ENCODE measurements at places on chromosomes 3 and 15.
A peak's percentile ranks its signal among the peaks of the same experiment; 100 is the strongest.

DNA sequence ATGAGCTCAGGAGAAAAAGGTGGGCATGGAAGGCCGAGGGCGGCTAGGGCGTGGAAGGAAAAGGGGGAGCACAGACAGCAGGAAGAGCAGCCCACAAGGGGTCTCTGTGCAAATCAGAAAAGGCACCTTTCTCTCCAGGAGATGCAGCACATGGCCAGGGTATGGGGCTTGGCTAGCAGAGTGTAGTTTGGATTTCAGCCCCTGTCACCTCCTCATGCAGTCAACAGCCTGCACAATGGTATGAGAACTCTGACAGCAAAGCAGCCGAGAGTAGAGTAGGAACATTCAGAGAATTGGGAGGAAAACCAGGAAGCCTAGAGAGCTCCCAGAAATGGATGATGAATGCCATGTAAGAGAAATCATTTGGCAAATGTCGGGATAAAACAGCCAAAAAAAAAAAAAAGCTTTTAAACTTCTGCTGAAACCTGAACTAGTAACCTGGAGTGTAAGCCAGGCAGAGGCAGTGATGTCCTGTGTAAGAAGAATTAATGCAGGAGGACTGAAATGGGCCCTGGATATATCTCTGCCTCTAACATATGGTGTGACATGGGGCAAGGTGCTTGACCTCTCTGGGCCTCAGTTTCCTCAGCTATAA, 25.7 kb downstream of the FSTL1 start:
- no peak for DNase-seq

- DNase-seq, result no peak
Measured at GRCh38 chr3:58531956-58532355, 5.0 kb downstream of the ACOX2 start.

- no peak for DNase-seq
Measured at GRCh38 chr3:111824351-111824750, 34.7 kb upstream of the PHLDB2 start.

DNA sequence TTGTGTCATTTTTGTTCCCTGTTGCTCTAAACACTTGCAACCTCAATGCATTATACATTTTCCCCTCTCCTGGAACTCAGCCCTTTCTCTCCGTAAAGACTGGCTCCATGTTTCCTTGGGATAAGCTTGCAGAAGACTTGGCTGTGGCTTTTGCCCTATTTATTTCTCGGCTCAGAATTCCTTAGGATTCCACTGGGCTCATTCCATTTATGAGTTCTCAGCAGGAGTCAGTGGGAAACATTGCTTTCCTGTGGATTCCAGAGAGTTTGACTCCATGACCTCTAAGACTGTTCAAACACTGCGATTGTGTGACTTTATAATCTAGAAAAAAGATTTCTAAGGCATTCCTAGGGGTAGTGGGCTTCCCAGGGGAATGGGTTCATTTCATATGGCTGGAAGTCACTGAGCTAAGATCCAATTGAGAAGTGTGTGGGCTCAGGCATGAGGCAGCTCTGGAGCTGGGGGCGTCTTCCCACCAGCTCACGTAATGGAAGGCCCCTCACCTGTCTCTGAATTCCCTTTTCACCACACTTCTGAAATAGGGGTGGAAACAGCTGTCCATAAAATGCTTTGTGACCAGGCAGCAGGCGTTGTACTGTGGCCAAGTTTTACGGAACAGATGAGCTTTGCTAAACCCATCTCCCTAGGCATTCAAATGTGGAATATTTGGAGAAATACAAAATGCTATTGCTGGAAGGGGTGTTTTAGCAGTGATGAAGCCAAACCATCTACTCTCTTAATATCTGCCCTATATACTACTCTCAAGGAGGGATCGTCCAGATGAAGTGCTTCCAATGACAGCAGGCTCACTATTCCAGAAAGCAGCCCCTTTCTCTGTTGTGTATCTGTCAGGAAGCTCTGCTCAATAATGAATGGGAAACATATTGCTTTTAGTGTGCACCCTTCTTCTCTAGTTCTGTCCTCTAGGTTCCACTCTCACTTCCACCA, 91.8 kb upstream of the BCL6 start:
- DNase-seq, result no peak

GRCh38 chr3:48595526-48596121, 495 bp upstream of the COL7A1 start:
- peak; percentile 43 for DNase-seq

DNA sequence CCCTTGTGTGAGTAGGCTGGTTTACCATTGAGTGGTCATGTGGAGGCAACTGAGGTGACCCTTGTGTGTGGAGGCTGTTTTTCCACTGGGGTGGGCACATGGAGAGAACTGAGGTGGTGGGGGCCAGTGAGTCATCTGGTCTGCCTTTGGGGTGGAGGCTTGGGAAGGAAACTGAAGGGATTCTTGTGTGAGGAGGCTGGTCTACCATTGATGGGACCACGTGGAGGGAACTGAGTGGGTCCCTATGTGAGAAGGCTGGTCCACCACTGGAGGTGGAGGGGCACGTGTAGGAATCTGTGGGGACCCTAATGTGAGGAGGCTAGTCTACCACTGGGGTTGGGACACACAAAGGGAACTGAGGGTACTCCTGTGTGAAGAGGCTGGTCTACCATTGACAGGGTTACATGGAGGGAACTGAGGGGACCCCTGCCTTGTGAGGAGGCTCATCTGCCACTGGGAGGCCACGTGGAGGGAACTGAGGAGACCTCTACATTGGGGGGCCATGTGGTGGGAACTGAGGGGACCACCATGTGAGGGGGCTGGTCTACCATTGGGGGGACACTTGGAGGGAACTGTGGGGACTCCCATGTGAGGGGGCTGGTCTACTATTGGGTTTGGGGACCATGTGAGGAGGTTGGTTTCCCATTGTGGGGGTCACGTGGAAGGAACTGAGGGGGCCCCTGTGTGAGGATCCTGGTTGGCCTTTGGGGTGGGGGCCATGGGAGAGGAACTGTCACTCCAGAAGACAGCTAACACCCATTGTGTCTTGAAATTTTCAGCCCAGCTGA, 164.5 kb downstream of the WNT7A start:
- DNase-seq, result no peak

GRCh38 chr15:38163658-38164057, 89.0 kb upstream of the SPRED1 start:
- no peak for DNase-seq

DNA sequence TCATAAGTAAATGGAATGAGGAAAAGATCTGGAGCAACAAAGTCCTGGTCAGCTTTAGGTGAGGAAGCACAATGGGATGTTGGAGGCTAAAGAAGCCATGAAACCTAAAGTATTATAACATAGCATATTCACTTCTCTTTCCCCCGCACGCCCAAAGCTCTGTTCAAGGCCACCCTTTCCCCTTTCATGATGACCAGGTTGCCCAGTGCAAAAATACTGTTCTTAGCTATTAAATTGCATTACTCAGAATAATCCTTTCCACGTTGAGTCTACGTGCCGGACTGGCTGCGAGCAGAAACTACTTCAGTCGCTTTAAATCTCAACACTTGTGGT, 589 bp upstream of the MAPKBP1 start:
- no peak for DNase-seq

DNA sequence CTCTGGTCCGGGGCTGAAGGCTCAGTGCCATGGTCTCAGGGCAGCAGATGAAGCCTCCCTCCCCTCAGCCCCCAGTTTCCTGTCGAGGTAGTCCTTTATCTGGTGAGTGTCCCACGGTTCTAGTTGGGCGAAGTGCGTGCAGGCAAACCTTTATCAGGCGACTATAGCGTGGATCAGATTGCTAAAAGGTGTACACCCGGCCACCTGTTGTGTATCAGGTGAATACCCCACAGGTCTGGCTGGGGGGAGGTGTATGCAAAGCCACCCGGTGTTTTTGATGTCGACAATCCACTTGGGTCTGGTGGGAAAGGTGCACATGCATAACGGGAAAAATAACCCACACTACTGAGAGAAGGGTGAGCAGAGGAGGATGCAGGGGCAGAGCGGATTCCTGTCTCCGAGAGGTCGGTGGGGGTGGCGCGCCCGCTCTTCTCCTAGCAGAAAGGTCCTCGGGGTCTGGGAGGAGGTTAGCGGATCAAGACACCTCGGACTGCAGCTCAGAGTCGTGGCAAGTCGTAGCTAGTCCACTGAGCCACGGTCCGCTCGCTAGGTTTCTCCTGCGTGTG, 507 bp downstream of the SLC12A6 start:
- DNase-seq, result no peak

- no peak for DNase-seq
Measured at GRCh38 chr3:67418426-67419217, 235.8 kb downstream of the SUCLG2 start.

DNA sequence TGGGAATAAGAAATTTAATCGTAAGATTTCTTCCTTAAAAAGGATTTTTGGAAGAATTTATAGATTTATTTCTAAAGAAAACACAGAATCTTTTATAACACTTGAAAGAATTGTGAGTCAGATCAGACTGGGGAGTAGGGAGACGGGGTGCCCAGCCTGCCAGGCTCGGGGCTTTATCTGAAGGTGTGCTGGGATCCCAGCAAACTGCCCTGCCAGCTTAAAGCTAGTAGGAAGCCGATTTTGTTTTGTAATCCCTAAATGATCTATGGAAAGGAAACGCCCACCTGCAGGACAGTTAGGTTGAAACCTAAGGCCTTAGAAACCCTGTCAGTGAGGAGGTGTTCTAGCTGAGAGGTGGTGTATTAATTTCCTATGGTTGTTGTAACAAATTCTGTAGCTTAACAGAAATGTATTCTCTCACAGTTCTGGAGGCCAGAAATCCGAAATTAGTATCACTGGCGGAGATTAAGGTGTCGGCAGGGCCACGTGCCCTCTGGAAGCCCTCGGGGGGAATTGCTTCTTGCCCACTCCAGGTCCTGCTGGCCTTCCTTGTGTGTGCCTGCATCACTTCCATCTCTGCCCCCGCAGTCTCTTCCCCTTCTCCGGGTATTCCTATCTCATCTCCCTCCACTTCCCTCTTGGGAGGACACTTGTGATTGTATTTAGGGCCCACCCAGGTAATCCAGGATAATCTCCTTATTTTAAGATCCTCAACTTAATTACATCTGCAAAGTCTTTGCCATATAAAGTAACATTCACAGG, 19.3 kb upstream of the RAB6B start:
- no peak for DNase-seq

DNA sequence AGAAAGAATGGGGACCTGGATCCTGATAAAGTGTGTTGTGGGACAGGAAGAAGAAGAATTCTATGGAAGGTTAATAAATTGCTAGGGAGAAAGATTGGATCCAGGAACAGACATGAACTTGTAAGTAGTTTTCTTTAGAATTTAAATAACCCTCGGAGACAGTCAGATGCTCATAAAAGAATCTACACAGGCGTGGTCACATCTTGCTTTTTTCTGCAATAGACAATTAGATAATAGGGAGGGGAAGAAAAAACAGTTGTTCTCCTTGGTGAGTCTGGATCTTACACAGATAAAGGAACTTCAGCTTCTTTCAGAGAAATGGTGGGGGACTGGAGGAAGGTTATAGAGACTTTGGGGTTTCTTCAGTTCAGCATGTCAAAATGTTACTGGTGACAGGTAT, 232.6 kb downstream of the ALCAM start:
- no peak for DNase-seq
